ENCODE measurements at places on chromosomes 16 and 17.

- no peak for DNase-seq
These were observed 156.6 kb downstream of the ANKFN1 start for GRCh38 chr17:56309897-56310296.

- no peak for DNase-seq
These were observed 99.1 kb downstream of the MYH11 start for GRCh38 chr16:15757630-15758251.

- DNase-seq: no peak
These were observed 5.6 kb downstream of the NFE2L1 start for GRCh38 chr17:48053758-48054237.

DNA sequence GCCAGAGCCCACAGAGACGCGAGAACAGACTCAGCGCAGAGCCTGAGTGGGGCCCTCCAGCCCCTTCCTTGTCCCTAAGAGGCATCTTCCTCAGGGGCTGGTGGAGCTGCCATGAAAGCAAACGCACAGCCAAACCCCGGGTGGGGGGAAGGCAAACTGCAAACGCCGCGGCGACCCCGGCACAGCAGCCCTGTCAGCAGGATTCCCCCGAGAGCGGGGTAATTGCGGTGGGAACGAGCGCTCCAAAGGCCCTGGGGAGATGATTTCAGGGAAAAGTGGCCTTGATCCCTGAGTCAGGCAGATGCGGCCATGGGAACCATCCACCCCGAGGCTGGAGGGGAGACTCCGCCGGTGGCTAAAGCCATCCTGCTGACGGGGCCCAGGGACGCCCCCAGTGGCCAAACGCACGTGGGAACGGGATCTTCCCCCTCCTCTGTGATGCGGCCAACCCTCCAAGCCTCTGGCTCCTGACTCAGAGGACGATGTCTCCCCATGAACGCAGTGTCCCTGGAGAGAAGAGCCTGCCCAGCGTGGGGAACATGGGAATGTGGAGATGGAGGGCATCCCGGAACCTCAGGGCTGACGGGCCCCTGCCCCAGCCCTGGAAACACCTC lies 25.1 kb downstream of the SLC7A5 start:
- no peak for DNase-seq

DNA sequence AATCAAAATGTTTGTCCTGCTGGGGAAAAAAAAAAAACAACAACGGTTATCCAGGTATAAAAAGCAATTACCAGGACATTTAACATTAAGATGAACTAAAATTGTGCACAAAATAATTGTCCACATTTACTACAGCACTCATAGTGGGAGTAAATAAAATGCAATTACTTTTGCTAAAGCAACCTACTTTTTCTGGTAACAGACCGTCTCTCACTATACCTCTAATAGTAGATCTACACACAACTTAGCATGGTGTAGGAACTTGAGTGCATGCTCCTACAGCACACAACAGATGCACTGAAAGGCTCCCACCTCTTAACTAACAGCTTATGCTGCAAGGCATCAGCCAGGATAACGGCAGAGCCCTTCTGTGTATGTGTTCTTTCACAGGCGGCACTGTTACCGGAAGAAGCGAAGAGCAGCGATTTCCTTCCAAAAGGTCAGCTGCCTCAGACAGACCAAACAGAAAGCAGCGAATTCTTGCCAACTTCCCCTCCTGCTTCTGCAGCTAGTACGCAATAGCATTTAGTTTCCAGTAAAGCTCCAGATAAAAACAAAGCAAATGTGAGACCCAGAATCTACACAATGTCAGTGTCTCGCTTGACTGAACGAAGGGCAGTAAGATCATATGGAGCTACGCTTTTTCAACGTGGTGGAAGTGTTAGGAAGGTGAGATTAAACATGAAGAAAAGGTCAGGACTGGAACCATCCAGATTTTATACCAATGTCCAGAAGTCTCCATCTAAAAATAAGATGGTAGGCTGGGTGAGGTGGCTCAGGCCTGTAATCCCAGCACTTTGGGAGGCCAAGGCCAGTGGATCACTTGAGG lies 27.6 kb downstream of the STAT5B start:
- DNase-seq: no peak

DNA sequence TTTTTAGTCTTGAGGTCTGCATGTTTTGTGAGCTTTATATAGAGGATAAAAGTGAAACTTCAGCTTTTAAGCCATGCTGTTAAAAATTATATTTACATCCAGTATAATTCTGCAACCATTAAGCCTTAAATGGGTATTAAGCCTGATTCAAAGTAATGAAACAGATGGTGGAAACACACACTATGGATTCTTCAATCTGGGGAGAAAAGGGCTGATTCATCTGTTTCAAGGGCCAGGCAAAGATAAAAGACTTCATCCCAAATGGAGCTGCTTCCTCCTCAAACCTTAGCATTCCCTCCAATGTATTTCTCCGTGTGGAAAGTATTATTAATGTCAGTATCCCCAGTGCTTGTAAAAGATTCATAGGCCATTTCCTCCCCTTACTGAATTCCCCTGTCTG lies 367.4 kb upstream of the ZFHX3 start:
- DNase-seq: no peak

DNA sequence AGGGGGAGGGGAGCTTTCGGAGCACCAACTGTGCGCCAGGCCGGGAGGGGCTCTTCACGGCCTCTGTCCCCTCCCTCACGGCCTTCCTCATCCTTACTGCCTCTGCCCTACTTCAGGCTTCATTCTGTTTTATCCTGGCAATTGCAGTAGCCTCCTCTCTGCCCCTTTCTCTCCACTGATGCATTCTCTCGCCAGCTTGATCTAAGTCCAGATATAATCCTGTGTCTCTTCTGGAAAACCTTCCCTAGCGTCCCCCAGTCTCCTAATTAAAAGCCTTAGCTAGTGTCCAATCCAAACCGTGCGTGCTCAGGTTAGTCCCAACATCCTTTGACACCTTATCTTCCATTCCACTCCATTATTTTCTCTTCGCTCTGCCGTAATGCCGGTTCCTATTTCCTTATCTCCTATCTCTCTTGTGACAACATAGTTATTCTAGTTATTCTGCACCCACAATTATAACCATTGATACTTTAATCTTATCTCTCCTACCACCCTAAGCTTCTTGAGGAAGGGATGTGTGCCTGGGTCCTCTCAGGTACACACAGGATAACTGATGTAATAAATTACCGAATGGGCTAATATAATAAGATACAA lies 869 bp downstream of the ZNF48 start:
- DNase-seq: no peak

- no peak for DNase-seq
These were observed 24.9 kb downstream of the KIAA0513 start for GRCh38 chr16:85052536-85052935.

DNA sequence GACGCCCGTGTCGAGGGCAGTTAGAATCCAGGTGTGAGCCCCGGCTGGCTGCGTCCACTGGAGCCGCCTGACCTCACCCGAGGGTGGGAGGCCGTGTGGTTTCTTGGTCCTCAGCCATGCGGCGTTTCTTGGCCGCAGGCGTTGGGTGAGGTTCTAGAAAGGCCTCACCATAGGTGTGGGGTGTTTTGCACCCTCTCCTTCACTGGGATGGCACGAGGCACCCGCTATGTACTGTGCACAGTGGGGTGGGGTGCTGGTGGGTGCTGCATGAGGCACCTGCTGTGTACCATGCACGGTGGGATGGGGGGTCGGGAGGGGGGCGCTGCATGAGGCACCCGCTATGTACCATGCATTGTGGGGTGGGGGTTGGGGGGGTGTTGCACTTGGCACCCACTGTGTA lies 169.6 kb downstream of the BANP start:
- no peak for DNase-seq

Measured in vagina (tissue), 2 donors.